ENCODE measurements at places on chromosomes 6 and 20. TPM values are rescaled to one million over a fixed set of nuclear protein-coding genes. Genes with fewer than 3 reads are reported as not detected.

- peak; percentile 60 for DNase-seq
Measured at GRCh38 chr20:24781418-24781980, 167.6 kb upstream of the CST7 start.

DNA sequence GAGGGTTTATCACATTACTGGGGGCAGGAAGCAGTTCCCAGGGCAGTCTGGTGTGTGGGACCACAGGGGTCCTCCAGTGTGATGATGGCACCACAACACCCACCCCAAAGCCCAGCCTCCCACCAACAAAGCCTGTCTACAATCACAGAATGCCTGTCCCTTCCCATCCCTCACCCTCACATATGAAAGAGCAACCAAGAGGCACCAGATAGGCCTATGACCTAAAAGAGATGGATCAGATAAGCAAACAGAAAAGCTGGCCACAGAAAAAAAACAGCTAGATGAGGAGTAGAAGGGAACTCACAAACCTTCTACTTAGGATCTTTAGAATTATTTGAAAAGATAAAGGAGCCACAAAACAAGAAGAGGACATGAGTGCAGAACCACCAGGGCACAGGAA, 54.3 kb downstream of the SERAC1 start:
- DNase-seq, result no peak

DNA sequence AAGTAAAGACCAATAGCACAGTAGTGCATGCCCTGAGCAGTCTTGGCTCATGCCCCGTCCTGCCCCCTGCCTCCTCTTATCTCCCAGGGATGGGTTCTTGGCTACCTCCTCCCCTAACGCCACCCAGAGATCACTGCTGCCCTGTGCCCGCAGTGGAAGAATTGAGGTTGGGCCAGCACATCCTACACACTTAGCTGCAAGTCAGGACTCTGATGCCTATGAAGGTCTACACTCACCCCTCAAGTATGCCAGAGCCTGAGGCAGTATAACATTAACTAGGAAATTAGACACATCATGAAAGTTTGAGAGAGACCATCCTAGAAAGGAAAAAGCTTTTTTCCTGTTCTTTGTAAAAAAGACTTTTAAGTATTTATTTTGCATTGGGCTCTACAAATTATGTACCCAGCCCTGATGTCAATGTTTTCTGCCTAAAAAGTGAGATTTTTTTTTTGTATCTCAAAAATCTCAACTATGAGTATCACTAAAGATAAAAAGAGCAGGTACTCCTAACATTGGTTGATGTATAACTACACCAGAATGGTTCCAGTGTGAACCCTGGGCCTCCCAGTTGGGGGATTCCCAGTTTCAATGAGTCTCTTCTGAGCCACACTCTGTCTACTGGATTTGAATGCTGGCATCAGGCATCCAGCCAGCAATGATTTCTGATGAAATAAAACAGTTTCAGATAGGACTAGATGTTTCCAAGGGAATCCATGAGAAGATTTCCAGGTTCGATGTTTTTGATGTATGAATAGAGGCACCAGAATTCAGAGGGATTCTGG, 115.4 kb downstream of the ISM1 start:
- no peak for DNase-seq

DNA sequence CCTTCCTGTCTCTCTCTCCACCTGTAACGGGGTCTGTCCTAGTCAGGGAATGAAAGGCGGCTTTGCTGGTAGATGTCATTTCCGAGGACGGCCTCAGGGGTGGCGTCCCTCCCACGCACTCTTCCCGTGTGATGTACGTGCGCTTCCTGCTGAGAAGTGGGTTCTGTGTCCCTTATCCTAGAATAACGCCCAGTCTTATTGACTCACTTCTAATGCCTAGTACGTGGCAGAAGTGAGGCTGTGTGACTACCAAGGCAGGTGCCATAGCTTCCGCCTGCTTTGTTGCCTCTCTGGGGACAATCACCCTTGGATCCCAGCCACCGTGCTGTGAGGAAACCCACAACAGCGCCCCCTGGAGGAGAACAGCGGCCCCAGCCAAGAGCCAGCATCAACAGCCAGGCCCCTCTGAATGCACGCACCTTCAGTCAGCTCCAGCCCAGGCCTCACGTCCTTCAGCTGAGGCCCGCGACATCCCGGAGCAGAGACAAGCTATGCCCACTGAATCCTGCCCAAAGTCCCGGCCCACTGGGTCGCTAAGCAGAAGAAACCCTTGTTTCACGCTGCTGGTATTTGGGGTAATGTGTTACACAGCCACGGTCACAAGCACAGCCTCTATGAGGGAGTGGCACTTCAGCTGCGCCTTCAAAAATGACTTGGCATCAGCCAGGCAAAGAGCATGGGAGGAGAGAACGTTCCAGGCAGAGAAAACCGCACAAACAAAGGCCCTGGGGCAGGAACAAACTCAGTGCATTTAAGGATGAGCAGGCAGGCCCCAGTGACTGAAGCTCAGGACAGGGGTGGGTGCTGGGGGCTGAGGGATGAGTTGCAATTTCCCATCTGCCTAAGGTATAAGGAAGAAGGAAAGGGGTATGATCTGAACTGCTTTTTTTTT, 224.2 kb downstream of the NFATC2 start:
- DNase-seq, result peak; percentile 60

GRCh38 chr6:90136176-90136575, 160.5 kb downstream of the BACH2 start:
- DNase-seq, result no peak

GRCh38 chr6:32060966-32061655, 22.9 kb downstream of the CYP21A2 start:
- peak; percentile 90 for DNase-seq

DNA sequence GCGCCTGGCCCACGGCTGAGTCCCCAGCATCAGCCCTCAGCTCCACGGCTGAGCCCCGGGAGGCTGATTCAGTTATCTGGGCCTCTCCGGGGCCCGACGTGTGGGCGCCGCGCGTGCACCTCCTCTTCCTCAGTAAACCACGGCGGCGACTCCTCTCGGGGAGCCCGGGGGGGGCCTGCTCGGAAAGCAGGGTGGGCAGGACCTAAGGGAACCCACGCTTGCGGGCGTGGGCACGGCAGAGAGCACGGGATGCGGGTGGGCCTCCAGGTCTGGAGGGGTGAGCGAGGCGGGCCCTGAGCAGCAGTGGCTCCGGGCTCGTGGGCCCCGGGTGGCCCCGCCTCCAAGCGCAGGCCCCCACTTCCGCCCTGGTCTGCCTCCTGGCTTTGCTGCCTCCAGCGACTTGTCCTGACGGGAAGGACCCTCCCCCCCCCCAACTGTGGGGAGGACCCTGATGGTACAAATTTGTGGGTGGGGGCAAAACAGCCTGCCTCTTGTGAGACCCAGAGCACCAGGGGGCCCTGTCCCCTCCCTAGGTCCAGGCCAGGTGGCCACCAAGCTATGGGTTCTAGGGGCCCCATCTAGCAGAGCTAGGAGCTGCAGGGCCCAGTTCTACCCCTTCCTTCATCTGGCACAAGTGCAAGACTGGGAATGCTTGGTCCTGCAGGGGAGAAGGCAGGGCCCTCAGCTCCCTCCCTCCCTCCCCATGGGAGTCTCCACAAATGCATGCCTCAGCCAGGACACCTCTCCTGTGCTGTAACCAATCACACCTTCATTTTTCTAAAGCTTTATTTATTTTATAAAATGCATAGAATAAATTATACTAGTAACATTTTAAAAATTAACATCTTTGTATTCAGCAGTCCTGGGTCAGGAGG, 16.9 kb downstream of the UCKL1 start:
- DNase-seq, result no peak

GRCh38 chr6:108795122-108795521, 53.1 kb upstream of the ARMC2 start:
- DNase-seq, result no peak

DNA sequence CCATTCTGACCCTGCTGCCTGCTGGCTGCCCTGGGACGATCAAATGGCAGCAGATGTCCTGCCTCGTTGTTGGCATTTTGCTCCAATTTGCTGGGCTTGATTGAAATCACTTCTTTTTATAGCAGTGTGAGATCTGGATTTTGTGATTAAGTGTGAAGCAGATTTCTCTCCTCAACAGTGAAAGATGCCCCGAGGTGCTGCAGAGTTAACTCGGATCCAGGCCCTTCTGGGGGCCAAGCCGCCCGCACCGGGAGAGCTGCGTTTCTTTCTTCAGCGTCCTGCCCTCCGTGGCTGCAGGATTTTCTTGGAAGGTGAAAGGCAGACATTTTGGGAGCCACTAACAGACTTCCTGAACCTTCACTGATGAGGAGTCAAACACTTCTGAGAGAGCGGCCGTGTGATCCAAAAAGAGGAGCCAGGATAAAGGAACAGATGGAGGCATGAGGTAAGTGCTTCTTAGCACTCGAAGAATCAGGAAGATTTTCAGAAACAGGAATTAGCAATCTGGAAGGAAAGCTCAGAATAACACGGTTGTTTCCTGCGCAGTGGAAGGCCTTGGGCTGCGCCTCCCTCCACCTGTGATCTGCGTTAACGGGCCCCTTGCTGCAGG, 139.5 kb upstream of the AFDN start:
- no peak for DNase-seq

GRCh38 chr6:22251348-22251747, 45.5 kb downstream of the PRL start:
- no peak for DNase-seq

DNA sequence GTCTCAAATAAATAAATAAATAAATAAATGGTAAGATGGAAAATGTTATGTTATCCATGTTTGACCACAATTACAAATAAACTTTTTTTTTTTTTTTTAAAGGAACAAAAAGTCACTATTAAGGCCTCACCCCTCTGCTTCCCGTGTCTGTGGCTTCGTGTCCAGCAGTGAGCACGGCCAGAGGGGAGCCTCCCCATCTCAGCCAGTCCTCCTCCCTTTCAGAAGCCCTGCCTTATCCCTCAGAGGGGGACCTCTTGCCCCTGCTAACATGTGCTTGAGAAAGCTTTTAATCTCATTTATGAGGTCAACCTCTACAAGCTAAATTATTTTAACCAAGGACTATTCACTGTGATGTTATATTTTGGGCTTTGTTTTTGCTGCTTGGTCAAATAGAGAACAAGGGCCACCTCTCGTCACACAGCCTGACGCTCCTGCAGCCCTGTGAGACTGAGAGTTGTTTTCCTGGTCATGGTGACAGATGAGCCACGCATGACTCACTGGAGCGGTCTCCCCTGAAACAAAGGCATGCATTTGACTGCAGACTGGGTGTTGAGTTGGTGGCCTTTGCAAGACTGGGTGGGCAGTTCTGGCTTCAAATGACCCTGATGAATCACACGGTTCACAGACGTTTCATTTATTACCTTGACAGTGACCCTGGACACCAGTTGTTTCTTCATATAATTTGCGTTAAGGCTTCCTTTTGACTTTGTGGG, 131.8 kb downstream of the TIAM2 start:
- peak; percentile 75 for DNase-seq

DNA sequence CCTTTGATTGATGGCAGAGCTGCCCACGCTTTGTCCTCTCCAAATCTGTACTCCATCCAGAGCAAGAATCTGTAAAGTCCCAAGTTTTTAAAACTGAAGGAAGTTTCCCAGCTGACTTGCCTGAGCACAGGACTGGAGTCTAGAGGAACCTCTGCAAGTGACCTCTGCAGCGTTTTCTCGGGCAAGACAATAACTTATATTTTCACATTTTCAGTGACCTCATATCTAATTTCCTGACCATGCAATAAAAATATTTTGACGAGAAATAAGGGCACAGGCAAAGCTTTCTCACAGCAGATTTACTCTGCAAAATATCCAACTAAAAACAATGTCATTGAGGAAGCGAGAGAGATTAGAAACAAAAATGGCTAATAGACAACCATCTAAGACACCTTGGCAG, 185.5 kb upstream of the SNX9 start:
- DNase-seq, result no peak

DNA sequence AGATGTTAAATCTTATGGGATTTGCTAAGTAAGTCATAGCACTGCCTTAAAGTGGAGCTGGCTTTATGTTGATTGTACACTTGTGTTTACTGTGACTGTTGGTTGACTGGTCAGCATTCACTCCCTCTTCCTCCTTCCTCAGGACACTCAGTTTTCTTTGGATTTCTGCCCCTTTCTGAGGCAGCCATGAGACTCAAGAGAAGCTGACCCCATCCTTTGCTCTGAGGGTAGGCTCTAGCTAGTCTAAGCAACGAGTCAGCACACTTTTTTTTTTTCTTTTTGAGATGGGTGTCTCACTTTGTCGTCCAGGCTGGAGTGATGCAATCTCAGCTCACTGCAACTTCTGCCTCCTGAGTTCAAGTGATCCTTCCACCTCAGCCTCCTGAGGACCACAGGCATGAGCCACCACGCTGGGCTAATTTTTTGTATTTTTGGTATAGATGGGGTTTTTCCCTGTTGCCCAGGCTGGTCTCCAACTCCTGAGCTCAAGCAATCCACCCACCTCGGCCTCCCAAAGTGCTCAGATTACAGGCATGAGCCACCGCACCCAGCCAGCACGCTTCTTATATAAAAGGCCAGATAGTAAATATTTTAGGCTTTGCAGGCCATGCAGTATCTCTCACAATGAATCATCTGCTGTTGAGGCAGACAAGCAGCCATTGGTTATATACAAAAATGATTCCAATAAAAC, 191.4 kb downstream of the NFATC2 start:
- DNase-seq, result no peak

- DNase-seq, result peak; percentile 22
Measured at GRCh38 chr6:7673063-7673536, 52.8 kb upstream of the BMP6 start.

DNA sequence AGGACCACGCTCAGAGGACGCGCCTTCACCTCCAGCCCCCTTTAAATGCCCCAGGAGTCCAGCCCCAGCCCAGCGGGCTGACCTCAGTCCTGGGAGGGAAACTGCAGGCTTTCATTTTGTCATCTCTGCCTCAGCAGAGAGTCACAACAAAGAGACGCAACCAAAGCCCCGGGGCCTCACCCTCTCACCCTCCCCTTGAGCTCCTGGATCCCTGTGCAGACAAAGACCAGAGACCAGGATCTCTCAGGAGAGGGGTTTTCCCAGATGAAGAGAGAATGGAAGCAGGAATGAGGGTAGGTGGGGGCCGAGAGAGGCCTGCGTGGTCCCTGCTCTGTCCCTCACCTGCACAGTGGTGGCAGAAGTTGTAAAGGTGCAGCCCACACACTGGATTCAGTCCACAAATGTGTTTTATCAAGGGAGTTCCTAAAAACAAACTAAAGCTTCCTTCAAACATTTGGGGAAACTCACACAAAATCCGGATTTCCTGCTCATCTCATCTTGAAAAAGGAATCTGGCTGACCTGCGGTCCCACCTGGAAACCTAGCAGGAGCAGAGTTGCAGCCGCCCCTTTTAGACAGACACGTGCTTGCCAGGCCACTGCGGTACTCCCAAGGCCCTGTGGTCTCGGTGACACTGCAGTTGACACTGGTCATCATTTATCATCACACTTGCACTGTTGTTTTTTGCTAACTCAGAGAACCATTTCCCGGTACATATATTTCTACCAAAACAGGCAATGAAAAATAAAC, 27.1 kb downstream of the PTGIS start:
- DNase-seq, result no peak

- no peak for DNase-seq
Measured at GRCh38 chr20:62219101-62219991, 732 bp downstream of the HRH3 start.

The PSMF1 gene
- total RNA-seq, result 58.9 TPM

The AVP gene
- total RNA-seq, result not detected

The MYB gene
- 1.3 TPM for total RNA-seq

The ZBTB46 gene
- 1.6 TPM for total RNA-seq

The ADGRF5 gene
- total RNA-seq, result 0.29 TPM

Measured in SK-MEL-5 (cell line).